Inflammatory macrophage (primary cell): ENCODE measurements at places on chromosomes 3 and 15.

DNA sequence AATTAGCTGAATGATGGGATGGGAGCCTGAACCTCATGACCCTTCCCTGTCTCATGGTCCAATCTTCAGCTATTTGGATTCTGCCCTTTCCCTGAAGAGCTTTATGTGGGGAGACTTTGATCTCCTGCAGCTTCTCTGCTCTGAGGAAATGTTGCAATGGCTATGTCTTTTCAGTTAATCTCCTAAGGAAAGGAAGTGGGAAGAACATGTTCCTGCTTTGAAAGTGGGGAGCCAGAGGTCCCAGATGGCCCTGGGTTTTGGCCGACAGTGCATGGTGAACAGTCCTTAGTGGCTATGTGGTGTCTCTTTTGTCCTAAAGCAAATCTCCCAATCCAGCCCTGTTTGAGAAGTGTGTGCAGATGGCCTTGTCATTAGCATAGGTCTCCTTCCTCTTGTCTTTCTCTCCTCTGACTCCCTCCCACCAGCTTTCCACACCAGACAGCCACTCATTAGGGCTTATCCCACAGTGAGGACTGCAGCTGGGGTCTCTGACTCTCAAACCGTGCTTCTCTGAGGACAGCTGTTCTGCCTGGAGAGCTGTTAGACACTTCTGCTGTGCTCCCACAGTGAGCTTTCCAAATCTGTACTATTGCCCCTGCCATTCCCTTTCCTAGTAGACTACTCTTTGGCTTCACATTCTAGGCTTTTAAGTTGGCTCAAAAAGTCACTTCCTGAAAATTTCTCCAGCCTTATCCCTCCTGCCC is 365.8 kb upstream of the UMPS start:
- no peak for DNase-seq

GRCh38 chr3:182268711-182269110 is 524.6 kb upstream of the ATP11B start:
- DNase-seq: no peak

- no peak for DNase-seq
These were observed 64.3 kb downstream of the FBN1 start for GRCh38 chr15:48581219-48581618.

DNA sequence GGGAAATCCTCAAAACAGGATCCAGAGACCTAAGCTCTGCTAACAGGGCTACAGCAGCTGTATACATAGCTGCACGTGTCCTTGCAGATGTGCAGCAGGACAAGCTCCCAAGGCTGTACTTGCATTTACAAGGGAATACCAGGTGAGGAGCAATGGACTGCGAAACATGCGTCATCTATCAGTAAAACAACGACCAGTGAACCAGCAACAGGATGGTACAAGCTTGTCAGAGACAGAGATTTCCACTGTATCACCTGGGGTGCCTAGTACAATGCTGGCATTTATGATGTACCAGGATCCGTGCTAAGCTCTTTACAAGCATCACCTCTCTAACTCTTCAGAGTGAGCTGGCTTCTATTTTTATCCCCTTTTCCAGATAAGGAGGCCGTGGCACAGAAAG is 227.3 kb downstream of the FOXP1 start:
- no peak for DNase-seq

- no peak for DNase-seq
These were observed 140.4 kb downstream of the FBN1 start for GRCh38 chr15:48505067-48505466.
